Colonic mucosa (tissue), 4 donors: ENCODE measurements at places on chromosomes 4 and X.

DNA sequence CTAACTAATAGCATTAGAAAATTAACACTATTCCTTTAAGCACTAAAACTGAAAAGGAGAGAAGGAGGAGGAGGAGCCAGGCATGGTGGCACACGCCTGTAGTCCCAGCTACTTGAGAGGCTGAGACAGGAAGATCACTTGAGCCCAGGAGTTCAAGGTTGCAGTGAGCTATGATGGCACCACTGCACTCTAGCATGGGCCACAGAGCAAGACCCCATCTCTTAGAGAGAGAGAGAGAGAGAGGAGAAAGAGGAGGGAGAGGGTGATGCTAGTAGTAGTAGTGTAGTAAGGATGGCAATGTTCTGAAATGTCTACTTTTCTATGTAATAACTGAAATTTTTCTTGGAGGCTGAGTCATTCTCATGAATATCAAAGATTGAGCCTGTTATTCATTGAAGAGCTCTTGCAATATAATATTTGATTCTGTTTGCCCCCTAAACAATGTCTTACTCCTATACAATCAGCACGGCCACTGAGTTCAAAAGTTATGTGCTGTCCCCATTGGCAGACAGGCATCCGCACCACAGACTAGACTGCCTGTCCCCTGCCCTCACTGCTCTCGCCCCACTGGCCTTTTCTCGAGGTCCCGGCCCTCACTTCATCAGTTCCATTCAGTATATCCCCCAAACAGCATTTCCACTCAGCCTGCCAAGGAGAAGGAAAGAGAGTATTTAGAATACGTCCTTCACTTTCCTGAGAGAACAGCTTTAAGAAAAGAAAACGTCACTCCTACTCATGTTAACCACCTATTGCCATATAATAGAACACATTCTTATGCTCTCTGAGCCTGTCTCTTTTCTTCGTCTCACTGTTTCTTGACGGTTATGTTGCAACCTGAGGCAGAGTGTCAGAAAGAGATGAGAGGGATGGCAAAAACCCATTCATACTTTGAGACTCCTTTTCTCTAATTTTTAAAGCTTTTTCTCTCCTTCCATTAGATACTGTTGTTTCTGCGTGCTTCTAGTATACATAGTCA, 238.1 kb downstream of the PALLD start:
- H3K27me3 ChIP-seq: no peaks in the 10 kb centered on the region
- H3K27ac ChIP-seq: no peak overlapping the region
- peaks cover 6% of the 10 kb centered on the region for H3K36me3 ChIP-seq
- H3K4me1 ChIP-seq: no peaks in the 10 kb centered on the region
- no peak overlapping the region for H3K4me3 ChIP-seq
- DNase-seq: no peak

DNA sequence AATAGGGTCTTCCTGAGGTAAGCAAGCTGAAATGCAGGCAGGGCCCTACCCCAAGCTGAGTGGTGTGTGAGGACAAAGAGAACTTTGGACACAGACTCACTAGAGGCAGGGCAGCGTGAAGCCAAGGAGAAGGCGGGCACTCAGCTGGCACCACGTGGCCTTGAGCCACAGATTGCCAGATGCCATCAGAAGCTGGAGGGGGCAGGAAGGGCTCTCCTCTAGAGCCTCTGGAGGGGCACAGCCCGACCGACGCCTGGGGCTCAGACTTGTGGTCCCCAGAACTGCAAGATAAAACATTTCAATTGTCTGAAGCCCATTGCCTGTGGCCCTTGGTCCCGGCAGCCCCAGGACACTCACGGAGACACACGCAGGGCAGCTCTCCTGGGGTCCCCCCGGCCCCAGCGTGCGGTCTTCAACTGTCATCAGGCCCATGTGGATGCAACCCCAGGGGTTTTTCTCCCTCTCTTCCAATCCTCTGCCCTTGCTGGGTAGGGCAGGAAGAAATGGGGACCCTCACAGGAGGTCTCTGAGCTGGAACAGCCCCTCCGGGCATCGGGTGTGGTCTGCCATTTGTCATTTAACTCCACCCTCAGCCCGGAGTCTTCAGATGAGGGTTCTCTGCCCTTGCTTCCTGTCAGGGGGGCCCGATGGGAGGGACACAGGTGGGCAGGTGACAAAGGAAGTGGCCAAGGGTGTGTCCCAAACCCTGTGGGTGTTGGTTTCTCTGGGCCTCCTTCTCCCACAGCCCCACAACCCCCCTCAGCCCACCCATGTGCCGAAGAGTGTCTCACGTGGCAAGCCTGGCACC, 22.2 kb downstream of the HMX1 start:
- no peaks in the 10 kb centered on the region for H3K36me3 ChIP-seq
- no peak for DNase-seq
- H3K4me3 ChIP-seq: no peak overlapping the region
- no peaks in the 10 kb centered on the region for H3K27me3 ChIP-seq
- H3K4me1 ChIP-seq: no peaks in the 10 kb centered on the region

DNA sequence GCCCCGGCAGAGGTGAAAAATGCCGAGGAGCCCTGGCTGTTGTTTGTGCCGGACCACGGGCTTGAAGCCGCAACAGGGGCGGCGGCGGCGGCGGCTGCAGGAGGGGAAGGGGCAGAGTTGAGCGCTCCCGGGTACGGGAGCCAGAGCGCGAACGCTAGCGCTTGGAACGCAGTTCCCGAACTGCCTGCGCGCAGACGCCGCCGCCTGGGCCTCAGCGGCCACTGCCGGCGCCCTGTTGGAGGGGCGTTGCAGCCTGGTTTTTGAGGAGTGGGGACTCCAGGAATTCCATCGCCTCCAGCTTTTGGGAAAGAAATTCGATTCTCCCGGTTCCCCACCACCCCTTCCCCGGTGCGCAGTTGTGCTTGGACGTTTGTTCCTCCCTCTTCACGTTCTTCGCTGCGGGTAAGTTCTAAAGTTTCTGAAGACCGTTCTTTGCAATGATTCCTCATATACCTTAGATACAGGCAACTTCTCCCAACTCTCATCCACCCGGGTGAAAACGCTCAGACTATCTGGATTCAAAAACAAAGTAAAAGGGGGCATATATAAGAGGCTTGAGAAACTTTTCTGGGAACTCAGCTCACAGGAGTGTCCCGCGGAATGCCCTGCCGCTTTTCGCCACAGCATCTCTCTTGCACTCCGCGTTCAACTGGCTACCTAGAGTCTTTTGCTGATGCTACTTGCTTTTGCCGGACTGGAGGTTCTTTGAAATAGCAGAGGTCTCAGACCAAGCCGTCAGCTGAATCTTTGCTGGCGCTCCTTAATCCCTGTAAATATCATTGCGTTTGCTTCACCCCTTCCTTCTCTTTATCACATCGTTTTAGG, 1.0 kb downstream of the FAT4 start:
- DNase-seq: peak; percentile 23
- H3K4me3 ChIP-seq: peak overlapping the region; percentile 62
- H3K36me3 ChIP-seq: no peaks in the 10 kb centered on the region
- H3K4me1 ChIP-seq: no peaks in the 10 kb centered on the region
- peaks cover 14% of the 10 kb centered on the region for H3K27me3 ChIP-seq
- peak overlapping the region; percentile 73 for H3K27ac ChIP-seq

DNA sequence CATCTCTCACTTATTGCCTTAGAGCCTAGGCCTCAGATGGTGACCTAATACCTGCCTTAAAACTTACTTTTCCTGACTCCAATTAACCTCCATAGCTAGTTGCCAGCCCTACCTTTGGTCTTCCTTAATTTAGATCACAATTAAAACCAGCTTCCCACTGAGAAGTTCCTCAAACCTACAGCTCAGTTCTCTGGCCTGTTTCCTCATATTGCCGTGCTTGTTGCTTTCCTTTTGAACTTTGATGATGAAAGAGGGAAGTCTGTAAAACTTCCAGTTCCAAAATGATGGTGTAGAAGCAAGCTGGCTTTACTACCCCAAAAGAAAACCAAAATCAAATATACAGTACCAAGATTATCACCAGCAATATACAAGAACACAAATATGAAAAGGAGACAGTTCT, 28.9 kb upstream of the CAMK2D start:
- no peak for DNase-seq
- H3K36me3 ChIP-seq: no peaks in the 10 kb centered on the region
- no peaks in the 10 kb centered on the region for H3K27me3 ChIP-seq

DNA sequence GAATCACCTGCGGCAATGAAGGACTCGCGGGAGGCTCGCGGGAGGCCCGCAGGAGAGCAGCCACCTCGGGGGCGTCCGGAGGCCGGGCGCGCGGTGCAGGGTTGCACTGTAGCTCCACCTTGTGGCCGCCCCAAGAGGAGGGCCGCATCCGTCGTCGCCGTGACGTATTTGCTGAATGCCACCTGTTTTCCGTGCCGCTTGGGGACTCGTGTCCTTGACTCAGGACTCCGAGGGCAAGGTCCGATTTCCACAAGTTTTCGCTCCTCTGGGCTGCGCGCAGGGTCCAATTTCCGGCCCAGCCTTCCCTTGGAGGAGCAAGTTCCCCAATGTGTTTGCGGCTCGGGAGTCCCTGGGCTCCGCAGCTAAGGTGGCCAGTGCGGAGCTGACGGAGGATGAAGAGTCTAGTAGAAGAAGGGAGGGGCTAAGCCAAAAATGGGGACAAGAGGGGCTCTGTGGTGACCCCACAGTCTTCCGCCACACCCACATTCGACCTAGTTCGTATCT, 10.7 kb upstream of the DLG3 start:
- DNase-seq: peak; percentile 77
- H3K36me3 ChIP-seq: no peaks in the 10 kb centered on the region
- peak overlapping the region; percentile 49 for H3K4me3 ChIP-seq
- H3K4me1 ChIP-seq: no peaks in the 10 kb centered on the region
- peak overlapping the region; percentile 75 for H3K27ac ChIP-seq
